ENCODE measurements at places on chromosomes 4 and X.
A peak's percentile ranks its signal among the peaks of the same experiment; 100 is the strongest.

DNA sequence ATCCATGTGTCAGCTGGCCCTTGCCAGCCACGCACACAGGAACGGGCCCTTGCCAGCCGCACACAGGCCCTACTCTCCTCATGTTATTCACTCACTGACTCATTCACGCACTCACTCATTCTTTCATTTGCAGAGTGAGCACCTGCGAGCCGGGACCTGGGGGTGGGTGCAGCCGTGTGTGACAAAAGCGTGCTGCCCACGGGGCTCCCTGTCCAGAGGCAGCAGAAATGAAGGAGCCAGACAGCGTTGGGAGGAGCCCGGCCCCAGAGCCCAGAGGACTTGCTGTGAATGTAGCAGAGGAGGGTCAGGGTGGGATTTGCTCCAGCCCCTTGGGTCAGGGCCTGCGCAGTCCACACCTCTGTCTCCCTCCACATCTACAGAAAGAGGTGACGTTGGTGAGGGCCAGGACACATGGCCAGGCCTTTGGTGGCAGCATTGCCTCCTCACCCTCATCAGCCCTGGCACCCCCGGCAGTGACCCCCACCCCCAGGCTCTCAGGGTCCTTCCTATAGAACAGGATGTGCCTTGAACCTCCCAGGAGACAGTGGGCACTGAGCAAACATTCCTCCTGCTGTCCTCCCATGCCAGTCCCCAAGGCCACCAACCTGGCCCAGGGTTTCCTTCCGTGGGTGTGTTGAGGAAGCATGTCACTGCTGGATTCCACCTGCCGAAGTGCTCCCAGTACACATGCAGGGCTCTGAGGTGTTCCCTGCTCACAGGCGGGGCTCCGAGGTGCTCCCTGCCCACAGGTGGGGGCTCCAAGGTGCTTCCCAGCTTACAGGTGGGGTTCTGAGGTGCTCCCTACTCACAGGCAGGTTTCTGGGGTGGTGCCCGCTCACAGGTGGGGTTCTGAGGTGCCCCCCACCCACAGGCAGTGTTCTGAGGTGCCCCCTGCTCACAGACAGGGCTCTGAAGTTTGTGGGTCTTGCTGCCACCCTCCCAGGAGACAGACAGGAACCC is 105.7 kb downstream of the HMX1 start:
- no peak for DNase-seq

DNA sequence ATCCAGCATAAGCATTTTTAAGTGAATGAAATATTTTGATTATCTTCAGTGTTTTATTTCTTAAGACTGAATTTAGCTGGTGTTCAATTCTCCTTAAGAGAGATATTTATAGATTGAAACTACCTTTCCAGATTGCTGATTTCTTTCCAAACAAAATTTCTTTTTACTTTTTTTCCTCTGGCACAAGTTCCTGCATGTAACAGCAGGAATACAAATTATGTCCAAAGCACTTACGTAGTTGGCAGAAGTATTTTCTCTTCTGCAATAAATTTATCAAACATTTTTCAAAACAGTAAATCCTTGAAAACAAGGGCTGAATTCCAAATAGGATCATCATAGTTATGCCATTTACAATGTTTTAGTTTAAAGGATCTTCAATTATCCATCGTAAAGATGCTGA is 412.6 kb downstream of the IQCM start:
- DNase-seq, result no peak

DNA sequence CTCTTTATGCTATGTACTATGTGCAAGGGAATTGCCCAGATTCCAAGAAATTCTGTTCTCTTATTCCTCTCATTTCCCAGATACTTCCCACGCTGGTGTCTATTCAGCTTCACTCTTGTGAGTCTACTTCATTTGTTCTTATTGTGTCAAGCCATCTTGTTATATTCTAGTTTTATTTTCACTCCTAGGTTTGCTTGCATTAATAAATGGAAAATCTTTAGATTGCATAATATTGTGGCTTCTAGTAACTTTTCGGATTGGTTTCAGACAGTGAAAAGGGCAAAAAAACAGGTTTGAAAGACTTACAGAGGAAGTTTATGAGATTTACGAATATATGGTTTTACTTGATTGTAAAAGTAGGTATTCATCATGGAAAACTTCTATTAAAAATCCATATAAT is 128.4 kb downstream of the BTC start:
- DNase-seq, result no peak

- DNase-seq, result no peak
These were observed 75.0 kb downstream of the NAA11 start for GRCh38 chr4:79250887-79251286.

- DNase-seq, result no peak
These were observed 213 bp downstream of the NFKB1 start for GRCh38 chr4:102501447-102501696.

DNA sequence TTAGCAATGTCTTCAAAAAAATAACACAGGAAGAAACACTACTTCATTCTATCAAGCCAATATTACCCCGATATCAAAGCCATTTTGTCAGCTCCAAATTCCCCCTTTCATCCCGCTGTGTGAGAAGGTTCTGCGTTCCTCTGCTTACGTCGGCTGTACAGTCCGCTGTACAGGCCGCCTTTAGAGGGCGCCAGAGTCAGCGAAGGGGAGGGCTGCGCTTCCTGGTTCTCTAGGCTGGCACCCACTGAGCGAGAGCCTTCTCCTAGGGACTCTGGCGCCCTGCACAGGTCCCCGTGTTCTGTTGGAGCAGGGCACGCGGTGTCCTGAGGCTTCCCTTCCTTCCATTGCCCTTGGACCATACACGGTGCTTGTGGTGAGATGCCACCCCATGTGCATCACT is 25.3 kb upstream of the CT45A1 start:
- no peak for DNase-seq

DNA sequence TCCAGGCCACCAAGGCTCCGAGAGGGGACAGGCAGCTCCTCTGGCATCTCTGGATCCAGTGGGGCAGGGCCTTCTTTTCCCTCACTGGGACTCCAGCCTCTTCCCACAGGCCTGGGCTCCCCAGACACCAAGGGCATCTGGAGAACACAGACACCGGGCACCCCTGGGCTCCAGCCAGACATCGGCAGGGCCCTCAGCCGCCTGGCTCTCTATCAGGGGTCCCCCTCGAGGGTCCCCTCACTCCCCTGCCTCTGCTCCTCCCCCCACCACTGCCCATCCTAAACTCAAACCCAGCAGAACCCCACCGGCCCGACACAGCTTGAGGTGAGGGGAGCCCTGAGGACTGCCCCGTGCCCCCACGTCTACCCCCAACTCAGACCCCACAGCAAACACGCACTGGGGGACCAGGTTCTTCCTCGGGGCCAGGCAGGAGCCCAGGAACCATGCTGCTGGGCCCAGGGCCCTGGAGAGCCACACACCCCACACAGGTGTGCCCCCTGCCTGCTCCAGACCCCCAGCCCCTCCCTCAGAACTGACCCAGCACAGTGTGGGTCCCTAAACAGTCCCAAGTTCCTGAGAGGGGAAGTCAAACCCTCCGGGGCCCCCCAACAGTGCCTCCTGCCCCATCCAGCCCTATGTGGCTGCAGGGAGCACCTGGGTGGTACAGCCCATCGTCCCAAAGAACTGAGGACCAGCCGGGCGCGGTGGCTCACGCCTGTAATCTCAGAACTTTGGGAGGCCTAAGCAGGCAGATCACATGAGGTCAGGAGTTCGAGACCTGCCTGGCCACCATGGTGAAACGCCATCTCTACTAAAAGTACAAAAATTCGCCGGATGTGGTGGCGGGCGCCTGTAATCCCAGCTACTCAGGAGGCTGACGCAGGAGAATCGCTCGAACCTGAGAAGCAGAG is 86.8 kb downstream of the FAM53A start:
- DNase-seq, result no peak

GRCh38 chrX:23478561-23478960 is 143.9 kb downstream of the PTCHD1 start:
- no peak for DNase-seq

GRCh38 chrX:23493941-23494374 is 159.3 kb downstream of the PTCHD1 start:
- no peak for DNase-seq

- DNase-seq, result no peak
These were observed 96.5 kb downstream of the CAMK2D start for GRCh38 chr4:113665036-113665435.

DNA sequence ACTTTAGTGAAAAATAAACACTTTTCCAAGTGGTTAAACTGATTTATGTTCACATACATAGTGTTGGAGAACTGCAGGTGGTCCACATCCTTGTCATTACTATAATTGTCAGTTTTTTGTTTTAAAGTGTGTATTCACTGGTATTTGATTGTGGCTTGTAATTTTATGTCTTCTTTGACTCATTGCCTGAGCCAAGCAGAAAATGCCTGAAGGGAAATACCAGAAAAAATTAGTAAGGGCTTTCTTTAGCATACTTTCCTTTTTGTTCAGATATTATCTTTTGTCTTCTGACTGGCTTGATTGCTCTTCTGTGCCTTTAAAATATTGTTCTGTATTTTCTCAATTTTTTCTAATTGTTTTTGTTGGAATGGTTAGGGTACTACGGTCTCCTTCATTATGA is 981.3 kb downstream of the C4orf33 start:
- no peak for DNase-seq

DNA sequence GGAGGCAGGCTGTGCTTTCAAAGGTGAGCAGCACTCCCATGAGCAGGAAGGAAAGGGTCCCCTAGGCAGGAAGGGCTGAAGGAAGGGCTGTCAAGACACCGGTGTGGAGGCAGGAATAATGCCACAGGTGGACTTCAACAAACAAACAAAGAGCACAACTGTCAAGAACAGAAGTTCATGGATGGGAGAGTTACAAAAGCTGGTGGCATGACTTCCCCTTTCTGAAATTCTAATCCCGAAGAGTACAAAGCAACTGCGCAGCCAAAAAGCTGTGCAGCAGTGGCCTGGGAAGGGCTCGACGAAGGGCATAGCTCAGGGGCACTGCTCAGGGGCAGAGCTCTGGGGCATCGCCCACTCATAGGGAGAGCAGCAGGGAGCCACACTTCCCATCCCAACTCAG is 582.3 kb upstream of the DIPK2B start:
- no peak for DNase-seq

DNA sequence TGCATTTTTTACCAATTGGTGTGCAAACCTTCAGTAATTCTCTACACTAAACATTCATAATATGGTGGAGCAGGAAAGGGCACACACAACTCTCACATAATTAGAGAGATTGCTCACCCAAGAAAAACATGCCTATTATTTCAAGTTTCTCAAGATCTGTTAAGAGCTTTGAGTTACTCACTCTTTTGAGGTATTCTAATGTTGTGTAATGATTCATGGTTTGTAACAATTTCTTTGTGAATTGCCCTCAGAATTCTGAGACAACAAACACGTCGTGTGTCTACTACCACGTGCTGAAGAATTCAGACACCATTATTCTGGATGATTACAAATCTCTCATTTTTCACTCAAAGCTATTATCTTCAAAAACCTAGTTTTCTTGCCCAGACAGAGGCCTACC is 82.8 kb downstream of the PDGFC start:
- no peak for DNase-seq

GRCh38 chrX:101383679-101384205 is 2.2 kb downstream of the BTK start:
- DNase-seq, result no peak

- DNase-seq, result no peak
These were observed 52.2 kb downstream of the FAM9B start for GRCh38 chrX:8981723-8982122.

DNA sequence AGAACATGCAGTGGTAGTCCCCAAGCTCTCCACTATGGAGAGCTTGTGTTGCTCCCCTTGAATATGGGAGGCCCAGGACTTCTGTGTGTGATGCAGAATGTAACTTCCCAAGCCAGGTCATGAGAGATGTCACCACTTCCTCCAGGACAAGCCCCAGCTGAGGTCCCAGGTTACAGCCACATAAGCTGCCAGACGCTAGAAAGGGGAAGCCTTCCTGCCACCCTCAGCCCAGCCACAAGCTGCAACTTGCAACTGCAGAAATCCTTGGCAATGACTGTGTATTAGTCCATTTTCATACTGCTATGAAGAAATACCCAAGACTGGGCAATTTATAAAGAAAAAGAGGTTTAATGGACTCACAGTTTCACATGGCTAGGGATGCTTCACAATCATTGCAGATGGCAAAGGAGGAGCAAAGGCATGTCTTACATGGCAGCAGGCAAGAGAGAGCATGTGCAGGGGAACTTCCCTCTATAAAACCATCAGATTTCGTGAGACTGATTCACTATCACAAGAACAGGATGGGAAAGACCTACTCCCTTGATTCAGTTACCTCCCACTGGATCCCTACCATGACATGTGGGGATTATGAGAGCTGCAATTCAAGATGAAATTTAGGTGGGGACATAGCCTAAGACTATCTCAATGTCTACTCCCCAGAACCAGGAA is 91.5 kb upstream of the DHX15 start:
- no peak for DNase-seq

GRCh38 chr4:154491341-154492271 is at the start of gene DCHS2:
TSS of gene DCHS2 (minus strand) at chr4:154491799. CDS start at chr4:154491355, 444 bp downstream.
- DNase-seq, result no peak

GRCh38 chrX:11398785-11399184 is 105.6 kb downstream of the AMELX start:
- no peak for DNase-seq

- DNase-seq, result no peak
These were observed 11.6 kb downstream of the HTT start for GRCh38 chr4:3085948-3086670.

- no peak for DNase-seq
These were observed 127.9 kb upstream of the AMOT start for GRCh38 chrX:112968351-112969133.

DNA sequence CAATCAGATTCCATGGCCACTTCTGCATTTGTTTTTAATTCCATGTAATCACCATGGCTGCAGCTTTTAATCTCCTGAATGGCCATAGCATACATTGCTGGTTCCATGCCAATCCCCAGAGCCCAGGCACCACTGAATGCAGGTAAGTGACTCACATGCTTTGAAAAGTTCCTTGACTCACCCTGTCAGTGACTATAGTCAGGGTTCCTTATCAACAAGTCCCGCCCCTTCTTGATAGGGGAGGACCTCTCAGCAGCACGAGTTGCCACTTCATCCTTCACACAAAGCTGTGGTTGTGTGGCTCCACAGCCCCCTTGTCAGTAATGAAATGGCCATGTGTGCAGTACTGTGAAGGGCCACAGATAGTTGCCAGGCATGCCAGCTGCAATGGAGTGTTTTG is 516.6 kb downstream of the PPARGC1A start:
- DNase-seq, result peak; percentile 45

DNA sequence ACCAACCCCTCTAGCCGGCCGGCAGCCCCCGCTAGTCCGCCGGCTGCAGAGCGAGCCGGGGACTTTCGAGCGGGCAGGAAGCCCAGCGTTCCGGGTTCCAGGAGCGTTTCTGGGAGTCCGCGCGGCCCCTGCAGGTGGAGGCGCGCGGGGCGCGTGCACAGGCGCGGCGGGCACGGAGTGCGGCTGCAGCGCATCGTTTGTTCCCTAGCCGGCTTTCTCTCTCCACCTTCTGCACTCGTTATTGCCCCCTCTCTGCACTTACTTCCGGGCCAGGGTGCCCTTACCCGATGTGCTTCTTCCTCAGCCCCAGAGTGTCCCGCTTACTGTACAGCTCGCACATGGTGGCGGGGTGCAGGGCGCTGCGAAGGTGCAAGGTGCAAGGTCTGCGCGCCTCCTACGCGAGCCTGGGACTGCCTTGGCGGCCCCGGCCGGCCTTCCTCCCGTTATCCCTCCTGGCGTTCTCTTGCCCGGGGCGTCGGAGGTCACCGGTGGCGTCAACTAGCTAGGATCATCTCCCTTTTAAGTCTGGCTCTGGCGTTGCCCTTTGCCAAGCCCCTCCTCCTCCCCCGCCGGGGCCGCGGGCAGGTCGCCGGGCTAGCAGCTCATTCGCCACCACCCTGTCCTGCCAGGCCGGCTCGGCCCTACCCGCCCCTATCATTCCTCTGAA is at the start of gene ETNPPL:
ETNPPL (minus strand) TSS at position 495 of the 667 bp plus-strand sequence; CDS start at position 340, 155 bp downstream.
- DNase-seq, result no peak
